ENCODE measurements at places on chromosomes 13 and 19. TPM values are rescaled to one million over a fixed set of nuclear protein-coding genes. Genes with fewer than 3 reads are reported as not detected.

Gene FAM174C
- total RNA-seq = 76.1 TPM

Gene ATP1A3
- total RNA-seq = 0.64 TPM

Gene CCDC169
- 0.69 TPM for total RNA-seq

Gene SH2D3A
- total RNA-seq = 17.1 TPM

Gene CRTC1
- 5.6 TPM for total RNA-seq

Gene CD79A
- 1.6 TPM for total RNA-seq

Gene PLK5
- not detected for total RNA-seq

Gene CD37
- 181 TPM for total RNA-seq

Gene MEF2B
- 3.9 TPM for total RNA-seq

Gene CEACAM4
- not detected for total RNA-seq

Gene SPINT2
- total RNA-seq = 57.5 TPM

All from activated CD4-positive, alpha-beta memory T cell treated with anti-CD3 and anti-CD28 coated beads for 36 hours (primary cell).